AG09319 (cell line): ENCODE measurements at places on chromosomes 6 and 20.

- DNase-seq = no peak
Observed at GRCh38 chr20:61453219-61453618, 201.2 kb downstream of the CDH4 start.

DNA sequence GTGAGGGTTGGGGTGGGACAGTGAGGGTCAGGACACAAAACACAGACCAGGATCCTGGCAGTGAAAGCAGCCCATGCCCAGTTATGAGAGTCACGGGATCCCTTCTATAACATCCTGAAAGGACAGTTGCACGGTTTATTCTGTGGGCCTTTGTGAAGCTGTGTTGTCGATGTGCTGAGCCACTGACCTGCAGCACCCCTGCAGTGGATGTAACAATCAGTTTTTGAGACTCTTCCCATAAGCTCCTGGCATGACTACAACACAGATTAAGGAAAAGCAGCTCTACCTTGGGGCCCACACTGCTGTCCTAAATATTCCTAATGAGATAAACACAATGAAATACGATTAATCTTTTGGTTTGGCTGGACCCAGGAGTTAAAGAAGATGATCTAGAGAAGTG, 3.7 kb downstream of the PYGB start:
- no peak for DNase-seq

GRCh38 chr20:46308258-46309157, at the start of gene CDH22:
CDH22 (minus strand) TSS chr20:46308498; CDS start chr20:46251294, 57,204 bp downstream.
- no peak for DNase-seq

DNA sequence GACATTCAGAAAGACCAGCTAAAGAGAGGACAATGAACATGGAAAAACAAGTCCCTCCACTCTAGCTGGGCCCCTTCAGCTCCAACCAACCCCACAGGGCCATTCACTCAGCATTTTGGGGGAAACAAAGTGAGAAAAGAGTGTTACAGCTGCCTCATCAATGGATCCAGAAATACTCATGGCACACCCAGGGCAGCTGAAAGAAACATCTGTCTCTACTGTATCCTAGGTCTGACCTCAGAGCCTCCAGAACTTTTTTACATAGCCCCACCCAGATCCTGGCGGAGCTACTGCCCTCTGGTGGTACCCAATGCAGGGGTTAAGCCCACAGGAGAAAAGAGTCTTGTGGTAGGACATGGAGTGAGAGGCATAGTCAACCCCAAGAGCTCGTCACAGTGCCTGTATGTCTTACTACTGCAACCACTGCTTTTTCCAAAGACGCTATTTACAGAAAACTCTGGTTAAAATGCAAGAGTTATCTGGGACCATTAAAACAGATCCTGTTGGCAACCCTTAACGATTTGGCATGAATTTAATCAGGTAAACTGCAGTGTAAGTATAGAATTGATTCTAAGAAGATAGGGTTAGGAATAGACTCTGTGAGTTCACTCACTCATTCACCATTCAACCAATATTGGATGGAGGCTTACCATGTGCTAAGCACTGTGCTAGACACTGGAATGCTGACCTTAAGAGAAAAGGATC, 37.4 kb upstream of the FAM83C start:
- no peak for DNase-seq

- DNase-seq = no peak
Observed at GRCh38 chr6:133017581-133017980, 203.2 kb downstream of the RPS12 start.

- DNase-seq = no peak
Observed at GRCh38 chr6:27868311-27868710, 43.9 kb downstream of the OR2B2 start.

- DNase-seq = peak; percentile 18
Observed at GRCh38 chr20:52490711-52491430, 299.3 kb upstream of the ZFP64 start.

DNA sequence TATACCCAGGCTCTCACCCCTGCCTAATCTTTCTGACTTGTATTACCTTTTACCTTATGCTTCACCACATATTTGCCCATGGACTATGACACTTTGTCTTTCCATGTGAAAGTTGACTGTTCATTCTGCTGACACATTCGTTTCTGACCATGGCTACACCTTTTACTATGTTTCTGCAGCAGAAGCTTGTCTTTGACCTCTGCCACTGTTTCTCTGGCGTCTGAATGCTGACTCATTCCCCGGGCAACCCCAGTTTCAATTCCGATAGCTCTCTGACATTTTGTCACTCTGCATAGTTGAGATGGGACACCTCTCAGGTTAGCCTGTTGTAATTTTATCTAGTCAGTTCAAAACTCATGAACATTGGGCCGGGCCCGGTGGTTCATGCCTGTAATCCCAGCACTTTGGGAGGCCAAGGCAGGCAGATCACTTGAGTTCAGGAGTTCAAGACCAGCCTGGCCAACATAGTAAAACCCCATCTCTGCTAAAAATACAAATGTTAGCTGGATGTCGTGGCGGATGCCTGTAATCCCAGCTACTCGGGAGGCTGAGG, 50.7 kb downstream of the SLC26A8 start:
- no peak for DNase-seq

DNA sequence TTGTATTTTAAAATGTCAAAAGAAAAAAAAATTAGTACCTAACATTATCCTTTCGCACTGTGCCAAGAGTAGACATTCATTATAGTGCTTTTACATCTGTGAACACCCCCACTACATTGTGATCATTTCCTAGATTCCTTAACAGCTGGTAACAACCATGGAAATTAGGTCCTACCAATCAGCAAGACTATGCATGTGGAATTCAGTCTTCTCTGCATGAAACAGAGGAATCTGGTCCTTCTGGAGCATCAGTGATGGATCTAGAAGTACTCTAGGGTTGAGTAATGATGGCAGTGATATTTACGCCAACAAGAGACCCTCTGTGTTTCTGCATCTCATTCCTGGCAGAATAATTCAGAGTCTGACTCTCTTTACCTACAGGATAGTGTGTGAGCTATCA, 9.4 kb downstream of the OR12D1 start:
- DNase-seq = no peak

DNA sequence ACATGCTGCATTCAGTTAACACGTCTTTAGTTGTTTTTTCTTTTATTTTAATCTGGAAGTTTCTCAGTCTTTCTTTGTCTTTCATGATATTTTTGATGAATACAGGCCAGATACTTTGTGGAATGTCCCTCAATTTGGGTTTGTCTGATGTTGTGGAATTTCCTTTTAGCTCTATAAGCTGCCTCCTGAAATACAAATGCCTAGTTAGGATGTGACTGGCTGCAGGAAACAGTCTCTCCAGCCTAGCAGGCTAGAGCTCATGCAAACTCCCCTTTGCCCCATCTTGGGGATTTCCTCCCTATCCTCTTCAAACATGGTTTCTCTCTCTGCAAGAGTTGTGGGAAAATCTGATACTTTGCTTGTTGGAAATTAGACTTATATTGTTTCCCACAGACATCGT, 89.3 kb upstream of the JAG1 start:
- DNase-seq = no peak

- DNase-seq = no peak
Observed at GRCh38 chr6:73951183-73951582, 255.2 kb downstream of the CD109 start.

- DNase-seq = no peak
Observed at GRCh38 chr6:168559574-168560098, 118.7 kb downstream of the SMOC2 start.

GRCh38 chr20:46802722-46803121, 91.9 kb upstream of the EYA2 start:
- DNase-seq = no peak

GRCh38 chr6:4610256-4610655, 165.9 kb upstream of the CDYL start:
- no peak for DNase-seq

DNA sequence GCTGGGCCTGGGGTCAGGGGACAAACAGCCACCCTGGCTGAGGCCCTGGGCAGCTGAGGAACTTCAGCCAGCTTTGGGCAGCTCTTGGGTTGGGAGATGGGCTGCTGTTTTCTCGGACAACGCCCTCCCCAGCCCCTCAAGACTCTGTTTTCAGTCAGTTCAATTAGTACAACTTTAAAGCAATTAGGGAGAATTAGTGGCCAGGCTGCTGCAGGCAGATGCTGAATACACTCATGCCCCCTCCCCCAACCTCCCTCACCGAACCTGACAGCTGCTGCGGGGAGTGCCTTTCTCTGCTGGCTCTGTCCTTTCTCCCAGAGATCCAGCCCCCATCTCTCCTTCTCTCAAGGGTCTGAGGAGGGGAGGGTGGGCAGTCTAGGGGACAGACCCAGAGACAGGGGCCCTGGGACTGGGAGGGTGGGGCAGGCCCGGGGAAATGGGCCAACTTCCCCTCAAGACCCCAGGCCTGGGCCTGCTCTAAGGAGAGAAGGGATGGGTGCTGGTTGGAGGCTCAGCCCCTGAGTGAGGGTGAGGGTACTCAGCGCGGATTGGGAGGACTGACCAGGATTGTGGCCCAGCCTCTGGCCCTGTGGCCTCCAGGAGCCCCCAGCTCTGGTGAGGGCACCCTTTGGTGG, 17.8 kb upstream of the MYT1 start:
- DNase-seq = no peak

DNA sequence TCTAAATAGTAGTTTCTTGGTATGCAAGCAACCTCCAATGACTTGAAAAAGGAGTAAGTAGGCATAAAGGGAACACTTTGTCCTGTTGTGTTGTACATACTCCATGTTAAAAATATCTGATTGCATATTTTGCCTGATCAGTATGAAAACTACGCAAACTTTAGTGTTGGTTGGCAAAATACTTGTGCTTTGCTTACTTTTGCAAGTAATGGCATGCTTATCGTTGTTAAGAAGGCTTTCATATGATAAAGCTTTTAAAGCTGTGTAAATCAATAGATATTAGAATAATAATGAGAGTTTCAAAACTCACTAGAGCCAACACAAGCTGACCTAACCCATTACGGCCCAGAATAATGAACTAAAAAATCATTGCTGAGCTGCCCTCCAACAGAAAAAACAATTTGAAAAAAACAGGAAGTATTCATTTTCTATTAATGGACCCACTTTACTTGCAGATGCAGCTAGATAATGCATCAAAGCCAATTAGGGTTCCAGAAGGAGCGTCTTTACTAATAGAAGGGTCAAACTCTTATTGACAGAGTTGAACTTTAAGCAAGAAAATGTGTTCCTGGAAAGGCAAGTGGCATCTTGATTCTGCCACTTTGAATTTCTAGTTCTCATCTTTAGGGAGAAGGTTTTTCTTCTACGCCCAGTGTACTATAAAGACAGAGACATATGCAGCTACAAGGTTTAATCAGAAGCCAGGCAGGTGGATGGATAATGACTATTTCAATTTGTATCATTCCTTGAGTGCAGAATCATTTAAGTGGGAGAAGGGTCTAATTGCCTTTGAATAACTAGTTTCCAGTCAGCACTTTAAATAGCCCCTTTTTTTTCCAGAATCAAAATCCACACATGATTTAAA, 82.2 kb downstream of the SNAP25 start:
- no peak for DNase-seq

GRCh38 chr6:150723857-150724256, 124.2 kb downstream of the PLEKHG1 start:
- no peak for DNase-seq

DNA sequence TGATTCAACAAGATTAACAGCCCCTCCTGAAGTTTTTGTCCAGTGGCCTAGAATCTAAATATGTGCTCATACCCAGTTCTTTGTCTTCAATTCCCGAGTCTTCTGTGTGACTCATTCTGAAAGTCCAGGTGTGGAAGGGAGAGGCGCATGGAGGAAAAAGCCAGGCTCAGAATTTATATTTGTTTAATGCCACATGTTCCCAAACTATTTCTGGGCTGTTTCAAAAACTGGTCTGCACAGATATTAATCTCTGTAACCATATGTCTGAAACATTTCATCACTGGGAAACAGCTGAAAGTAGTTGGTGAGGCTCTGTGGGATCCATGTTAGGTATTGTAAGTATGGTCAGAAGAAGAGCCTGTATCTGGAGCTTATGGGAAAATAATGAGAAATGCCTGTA, 266.0 kb downstream of the PAX1 start:
- no peak for DNase-seq

DNA sequence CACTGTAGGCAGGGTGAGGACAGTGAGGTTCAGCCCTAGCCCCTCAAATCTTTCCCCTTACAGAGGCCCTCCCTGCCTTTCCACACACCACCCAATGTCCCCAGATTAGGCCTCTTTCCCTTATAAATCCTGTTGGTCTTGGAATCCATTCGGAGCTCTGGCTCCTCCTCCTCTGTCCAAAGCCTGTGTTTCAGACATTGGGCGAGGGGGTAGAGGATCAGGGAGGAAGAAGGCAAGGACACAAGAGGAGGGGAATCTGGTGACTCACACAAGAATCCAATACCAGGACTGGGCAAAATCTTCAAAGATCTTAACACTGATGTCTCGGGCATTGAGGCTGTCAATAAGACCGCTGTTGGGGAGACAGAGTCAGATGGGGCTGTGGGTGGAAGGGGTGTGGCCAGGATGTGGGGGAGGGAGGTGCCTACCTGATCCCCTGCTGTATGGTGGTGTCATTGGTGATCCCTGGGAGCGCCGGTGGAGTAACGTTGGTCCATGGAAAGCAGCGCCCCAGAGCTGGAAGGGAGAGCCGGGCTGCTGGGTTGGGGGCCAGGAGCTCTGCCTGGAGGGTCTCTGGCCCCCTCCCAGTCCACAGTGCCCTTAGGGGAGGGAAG, 7.6 kb downstream of the SLC44A4 start:
- DNase-seq = no peak

DNA sequence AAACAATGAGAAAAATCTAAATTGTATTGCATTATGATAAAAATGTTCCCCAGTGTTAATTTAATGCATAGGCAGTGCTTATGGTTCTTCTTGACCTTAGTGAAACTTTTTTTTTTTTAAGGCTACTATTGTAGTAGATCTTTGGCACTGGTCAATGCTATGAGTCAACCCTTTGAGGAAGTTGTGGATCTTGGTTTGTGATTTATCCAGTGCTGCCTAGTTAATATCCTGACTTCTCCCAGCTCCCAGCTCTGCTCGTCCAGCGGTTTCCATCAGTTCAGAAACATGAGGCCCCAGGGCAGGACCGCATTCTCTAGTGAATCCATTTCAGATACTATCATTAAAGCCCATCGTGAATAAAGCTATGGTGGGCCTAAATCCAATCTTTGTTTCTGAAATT, 364.5 kb upstream of the JARID2 start:
- DNase-seq = no peak

GRCh38 chr6:52603000-52603795, 26.3 kb upstream of the TRAM2 start:
- no peak for DNase-seq

GRCh38 chr20:8706961-8707700, 361.8 kb upstream of the PLCB4 start:
- DNase-seq = no peak
